Activated CD4-positive, alpha-beta memory T cell treated with anti-CD3 and anti-CD28 coated beads for 36 hours (primary cell): ENCODE measurements at places on chromosomes 7 and 10. TPM values are rescaled to one million over a fixed set of nuclear protein-coding genes. Genes with fewer than 3 reads are reported as not detected.

DNA sequence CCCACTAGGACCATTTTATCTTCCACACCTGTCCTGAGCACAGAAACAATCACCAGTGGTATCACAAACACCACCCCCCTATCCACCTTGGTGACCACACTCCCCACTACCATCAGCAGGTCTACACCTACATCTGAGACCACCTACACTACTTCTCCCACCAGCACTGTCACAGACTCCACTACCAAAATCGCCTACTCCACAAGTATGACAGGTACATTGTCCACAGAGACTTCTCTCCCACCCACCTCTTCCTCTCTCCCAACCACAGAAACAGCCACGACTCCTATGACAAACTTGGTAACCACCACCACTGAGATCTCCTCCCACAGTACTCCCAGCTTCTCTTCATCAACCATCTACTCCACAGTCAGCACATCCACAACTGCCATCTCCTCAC is 3.3 kb downstream of the MUC3A start:
- peak; percentile 35 for DNase-seq

Gene RHBDD2
- total RNA-seq: 31.9 TPM

DNA sequence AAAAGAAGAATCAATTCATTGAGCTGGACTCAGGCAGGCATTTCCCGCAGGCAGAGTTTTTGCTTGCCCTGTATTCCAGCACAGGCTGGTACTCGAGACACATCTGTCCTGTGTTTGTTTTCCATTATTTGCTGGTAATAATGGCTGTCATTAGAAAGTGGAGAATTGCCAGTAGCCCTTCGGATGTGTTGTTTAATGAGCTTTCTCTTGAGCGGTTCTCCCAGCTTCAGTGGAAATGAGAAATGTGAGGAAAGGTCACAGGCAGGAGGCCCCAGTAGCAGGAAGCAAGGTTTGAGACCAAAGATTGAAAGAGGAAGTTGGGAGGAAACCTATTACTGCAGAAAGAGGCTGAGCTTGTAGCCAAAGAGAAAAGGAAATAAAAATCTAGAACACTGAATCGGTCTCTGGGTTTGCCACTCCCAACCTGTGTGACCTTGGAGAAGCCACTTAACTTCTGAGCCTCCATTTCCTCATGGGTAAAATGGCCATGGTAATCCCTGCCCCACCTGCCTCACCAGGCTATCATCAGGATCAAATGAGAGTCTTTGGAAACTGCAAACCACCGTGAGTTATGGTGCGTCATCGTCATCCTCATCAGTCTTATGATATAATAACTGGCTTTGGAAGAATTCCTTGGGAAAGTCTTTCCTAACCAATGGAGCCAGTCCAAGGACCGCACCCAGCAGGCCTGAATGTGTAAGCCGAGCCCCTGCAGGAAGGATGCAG is 67.7 kb downstream of the TACR2 start:
- no peak for DNase-seq

DNA sequence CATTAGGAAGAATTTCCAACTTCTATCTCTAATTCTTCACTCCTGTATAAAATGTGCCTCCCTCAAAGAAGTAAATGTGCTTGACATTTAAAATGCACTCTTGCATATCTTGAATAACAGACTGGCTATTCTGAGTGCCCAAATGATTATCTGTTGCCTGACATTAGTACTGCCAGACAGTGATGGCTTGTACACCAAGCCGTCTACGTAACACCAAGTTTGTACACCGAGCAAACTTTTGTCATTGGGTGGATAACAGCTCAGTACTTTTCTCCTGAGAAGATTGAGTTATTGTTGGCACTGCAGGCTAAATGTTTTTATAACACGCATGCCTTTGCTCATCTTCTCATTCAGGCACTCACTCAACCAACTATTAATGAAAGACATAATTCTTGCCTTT is 137.2 kb downstream of the DOCK4 start:
- no peak for DNase-seq

DNA sequence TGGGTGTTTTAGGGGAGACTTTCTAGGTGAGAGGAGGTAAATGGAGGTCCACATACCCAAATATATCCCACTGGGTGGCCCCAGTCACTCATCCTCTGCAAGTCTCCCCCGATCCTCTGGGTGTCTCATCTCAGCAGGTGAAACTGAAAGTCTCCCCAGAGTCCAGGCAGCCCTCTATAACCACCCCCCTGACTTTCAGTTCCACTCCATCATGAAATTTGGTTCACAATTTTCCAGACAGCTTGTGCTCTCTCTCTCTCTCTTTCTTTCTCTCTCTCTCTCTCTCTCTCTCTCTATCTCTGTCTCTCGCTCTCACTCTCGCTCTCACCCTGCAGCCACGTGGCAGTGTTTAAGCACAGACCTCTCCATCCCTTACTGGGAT is 56.7 kb upstream of the ELN start:
- DNase-seq: no peak

Gene SH2D4B
- 0.12 TPM for total RNA-seq

- no peak for DNase-seq
Observed at GRCh38 chr10:1151076-1152033, 95.2 kb downstream of the WDR37 start.

Gene GPR15LG
- total RNA-seq: not detected

DNA sequence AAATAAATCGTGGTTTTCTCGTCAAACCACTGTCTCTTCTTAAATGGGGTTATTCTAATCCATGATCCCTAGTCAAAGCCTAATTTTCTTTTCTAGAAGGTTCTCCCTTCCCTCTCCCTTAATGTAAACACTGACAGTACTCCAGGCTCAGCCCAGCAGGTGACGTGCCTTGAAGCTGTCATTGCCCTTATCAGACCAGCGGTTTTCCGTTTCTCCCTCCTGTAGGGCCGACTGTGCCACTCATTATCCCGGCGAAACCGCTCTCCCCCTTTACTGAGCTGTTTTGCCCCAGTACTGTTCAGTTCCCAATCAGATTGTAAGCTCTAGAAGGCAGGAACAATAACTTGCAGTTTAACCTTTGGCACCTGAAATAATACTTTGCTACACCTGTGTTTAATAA is 153.5 kb upstream of the RHEB start:
- DNase-seq: no peak

GRCh38 chr7:103875718-103876117 is 113.7 kb downstream of the RELN start:
- no peak for DNase-seq

DNA sequence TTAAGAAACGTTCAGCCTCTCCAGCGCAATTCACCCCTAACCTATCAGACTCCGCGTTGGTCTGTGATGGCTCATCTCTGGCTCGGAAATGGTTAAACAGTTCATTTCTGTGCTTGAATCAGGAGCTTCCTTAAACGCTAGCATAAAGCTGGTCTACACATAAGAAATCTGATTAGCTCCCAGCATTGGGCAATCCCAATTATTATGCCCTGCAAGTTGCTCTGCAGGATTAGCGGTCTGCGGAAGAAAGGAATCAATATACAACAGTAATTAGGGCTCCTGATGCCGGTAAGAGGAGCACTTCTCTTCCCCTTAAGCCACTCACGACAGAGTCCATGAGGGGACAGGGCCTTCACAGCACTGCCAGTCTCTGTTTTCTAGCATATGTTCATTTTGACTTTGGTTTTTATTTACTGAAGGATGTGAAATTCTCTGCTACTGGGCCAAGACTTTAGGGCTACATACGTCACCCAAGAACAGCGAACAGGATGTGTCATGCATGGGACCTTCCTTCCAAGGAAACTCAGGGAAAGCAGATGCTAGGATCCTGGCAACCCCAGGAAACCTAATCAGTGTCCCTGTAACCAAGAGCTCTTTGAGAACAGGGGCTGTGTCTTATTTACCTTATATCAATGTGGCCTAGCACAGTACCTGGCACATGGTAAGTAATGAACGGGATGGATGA is 324.4 kb downstream of the KCNMA1 start:
- DNase-seq: no peak

Gene CYP3A5
- total RNA-seq: not detected

DNA sequence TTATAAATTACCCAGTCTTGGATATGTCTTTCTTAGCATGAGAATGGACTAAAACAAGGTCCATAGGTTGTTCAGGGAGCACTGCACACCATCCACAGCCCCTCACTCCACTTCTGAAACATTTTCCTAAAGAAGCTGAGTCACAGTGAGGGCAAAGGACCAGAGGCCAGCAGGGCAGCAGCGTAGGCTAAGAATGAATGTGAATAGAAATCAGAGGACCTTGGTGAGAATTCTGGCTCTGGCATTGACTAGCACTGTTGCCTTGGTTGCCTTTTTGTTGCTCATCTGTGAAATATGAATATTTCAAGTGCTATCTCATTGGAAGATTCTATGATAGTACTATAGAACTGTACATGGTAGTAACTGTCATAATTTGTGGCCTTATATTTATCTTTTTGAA is 41.7 kb upstream of the TOMM7 start:
- DNase-seq: no peak
